Stimulated activated CD4-positive, alpha-beta T cell treated with anti-CD3 and anti-CD28 coated beads, TNF-alpha, amount 100 ng/mL, for 1 hour (primary cell): ENCODE measurements at places on chromosomes 4 and X.

- DNase-seq = no peak
Observed at GRCh38 chr4:150009533-150009932, 68.7 kb upstream of the DCLK2 start.

GRCh38 chrX:13774696-13775095 lies 40.1 kb downstream of the OFD1 start:
- DNase-seq = no peak

DNA sequence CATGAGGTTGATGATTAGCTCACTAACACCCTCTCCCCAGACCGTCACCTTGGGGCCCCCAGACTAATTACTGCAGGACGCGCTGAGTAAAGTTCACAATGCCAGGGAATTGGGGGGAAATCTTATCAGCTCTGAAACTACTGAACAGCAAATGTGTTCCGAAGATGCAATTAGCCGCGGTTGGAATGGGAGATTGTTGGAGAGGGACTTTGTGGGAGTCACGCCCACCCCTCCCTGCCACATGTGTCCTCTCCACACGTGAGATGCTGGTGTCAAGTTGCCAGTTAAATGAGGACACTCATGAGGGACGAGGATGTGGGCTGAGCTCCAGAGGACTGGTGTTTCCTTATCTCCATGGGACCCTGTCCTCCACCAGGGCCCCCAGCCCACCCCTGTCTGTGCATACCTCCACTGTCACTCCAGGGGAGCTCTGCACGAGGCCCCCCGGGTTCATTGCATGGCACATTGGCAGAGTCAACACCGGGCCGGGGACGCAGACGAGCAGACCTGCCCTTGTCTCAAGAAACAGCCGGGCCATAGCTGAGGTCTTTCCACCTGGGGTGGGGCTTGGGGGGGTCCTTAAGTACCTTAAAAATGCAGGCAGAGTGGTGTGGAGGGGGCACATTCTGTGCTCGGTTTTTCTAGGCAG lies 175.4 kb upstream of the PSAPL1 start:
- no peak for DNase-seq

- no peak for DNase-seq
Observed at GRCh38 chr4:150739591-150739990, 157.6 kb downstream of the MAB21L2 start.

DNA sequence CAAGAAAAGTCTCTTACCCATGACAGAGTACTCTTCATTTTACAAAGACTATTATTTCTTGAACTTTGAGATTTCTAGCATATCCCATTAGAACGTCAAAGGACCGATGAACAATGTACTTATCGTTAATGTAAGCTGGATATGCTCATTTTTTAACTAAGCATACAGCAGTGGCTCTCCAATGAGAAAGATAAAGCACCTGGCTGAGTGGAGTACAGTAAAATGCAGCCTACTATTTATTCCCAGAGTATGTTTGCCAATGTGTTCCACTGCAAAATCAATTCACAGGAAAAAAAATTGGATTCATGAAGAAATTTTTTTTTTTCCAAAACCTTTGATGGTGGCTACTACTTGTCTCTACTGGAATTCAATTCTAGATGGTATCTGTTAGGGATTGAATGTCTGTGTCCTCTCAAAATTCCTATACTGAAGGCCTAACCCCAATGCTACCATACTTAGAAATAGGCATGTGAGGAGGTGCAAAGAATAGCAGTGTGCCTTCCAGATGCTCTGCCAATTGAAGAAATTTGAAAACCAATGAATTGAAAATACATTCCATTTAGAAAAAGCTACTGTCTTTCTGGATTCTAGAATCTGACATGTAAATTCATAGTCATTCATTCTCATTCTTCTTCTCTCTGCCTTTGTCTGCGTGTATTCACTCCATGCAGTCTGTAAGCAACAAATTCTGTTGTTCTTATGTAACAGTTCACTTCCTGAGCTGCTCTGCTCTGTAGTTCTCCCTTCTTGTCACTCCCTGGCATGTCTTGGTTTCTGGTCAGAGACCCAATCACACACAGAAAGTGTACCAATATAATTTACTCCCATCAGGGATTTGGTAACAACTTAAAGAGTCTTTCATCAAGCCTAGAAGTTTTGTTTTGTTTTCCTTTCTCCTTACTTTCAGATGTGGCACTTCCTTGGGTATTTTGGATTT lies 61.4 kb downstream of the PAPSS1 start:
- no peak for DNase-seq

DNA sequence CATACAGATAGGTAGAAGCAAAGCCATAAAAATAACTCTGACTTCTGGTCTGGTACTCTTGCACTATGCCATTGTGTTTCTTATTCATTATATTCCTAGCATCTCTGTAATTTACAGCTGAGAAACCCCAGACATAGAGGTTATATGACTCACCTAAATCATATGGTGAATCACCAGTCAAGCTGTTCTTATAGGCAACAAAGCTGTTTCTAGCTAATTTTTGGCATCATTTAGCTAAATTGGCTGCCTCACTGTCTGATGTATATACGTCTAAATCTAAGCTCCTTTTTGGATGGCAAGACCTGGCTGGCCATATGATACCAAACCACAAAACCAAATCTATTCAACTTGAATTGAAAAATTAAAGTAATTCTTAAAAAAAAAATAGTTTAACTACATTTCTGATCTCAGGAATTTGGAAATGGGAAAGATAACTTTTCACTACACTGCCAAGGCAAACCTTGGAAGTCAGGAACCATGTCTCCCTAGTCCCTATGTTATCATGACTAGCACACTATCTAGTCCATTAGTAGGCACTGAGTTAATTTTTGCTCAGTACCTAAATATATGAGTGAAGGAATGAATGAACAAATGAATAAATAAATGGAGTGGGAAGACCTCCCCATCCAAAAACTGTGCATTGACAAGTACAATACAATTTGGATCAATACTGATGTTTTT lies 41.3 kb upstream of the STAG2 start:
- DNase-seq = no peak

DNA sequence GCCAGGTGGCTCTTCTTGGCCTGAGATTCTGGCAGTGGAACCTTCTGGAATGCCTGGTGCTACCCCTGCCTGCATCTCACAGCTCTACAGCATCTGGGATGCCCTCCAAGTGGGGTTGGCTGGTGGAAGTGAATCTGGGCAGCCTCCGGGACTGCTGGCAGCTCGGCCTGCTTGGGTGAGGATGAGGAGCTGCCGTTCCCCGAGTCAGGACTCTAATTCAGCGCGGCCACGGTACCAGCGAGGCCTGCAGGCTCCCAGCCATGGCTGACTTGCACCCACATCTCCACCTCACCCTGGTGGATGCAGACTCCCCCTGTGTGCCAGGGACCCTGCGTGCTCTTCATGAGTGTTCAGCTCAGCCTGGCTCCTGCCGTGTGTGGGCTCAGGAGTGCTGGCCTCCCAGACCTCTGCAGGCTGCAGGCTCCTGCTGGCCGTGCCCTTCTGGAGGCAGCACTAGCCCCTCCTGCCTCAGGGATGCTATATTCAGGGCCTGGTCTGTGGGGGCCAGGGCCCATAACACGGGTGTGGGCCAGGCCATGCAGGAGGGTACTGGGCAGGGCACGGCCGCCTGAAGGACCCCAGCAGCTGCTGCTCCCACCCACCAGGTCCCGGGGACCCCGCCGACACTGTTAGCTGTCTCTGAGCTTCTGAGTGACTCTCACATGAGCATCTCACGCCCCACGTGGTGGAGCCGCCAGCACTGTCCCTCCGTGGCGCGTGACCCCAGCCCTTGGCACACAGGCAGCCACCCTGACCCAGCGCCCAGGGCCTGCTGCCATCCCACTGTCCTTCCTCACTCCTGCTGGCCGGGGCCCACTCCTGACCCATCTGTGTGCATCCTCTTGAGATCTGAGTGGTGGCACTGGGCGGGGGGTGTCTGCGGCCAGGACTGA lies 10.6 kb downstream of the UVSSA start:
- no peak for DNase-seq

DNA sequence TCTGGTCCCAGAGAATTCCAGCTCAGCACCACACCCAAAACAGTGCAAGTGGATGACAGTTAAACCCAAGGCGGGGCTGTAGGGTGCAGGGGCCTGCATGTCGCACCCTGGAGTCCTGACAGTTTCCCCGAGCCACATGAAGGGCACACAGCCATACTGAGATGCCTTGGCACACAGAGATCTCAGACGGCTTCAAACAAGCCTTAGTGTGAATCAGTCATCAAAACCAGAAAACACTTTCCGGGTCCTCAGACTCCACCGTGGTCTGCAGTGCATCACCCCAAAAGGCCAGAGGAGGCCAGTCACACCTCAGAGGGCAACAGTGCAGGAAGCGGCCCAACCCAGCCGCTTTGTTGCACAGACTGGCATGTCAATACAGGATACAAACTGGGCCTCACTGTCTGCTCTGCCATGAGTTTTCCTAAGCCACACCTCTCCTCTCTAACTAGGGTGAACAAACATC lies 64.6 kb upstream of the ENPP6 start:
- DNase-seq = no peak

- no peak for DNase-seq
Observed at GRCh38 chrX:2697306-2697705, 6.2 kb downstream of the CD99 start.

- no peak for DNase-seq
Observed at GRCh38 chr4:51906167-51906958, 63.4 kb downstream of the DCUN1D4 start.

DNA sequence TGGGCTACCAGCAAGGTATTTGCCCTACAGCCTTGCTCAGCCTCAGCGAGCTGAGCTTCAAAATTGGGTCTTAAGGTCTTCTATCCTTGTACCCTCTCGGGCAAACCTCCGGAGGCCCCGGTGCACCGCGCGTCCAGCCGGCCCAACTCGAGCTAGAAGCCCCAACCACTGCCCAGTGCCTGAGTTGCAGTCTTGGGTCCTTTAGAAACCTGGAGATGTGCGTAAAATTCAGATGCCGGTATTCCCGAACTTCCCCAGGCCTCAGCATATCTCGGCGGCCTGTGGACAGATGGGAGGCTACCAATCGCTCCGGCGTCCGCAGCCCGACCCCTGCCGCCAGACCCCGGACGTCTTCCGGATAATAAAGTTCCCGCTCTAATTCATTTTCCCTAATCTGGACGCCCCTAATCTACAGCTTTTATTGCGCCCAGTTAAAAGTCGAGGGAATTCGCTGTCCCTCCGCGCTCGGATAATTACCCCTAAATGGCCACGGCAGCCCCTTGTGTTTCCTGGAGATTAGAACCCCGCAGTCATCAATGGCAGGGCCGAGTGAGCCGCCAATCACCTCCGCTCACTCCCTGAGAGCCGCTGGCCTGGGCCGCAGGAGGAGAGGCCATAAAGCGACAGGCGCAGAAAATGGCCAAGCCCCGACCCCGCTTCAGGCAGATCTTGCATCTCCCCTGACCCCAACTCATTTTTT lies 1.5 kb upstream of the MSX1 start:
- no peak for DNase-seq

- DNase-seq = no peak
Observed at GRCh38 chrX:136674270-136674985, 26.5 kb downstream of the CD40LG start.

GRCh38 chr4:159382856-159383561 lies 280.1 kb downstream of the RAPGEF2 start:
- no peak for DNase-seq

GRCh38 chr4:85717351-85717750 lies 242.4 kb downstream of the ARHGAP24 start:
- no peak for DNase-seq

DNA sequence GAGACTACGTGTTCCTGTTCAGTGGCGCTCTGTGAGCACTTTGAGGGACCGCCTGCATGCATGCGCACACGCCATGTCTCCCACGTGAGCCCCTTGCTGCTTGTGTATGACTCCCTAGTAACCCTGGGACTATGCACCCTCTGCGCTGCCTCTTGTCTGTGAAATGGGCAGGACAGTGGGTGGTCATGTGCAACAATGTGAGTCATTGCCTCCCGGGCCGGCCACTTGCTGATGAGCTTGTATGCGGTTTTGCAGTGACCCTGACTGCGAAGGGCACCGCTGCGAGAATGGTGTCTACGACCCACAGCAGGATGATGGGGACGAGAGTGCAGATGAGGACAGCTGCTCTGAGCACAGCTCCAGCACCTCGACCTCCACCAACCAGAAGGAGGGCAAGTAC lies 61.4 kb downstream of the TNIP2 start:
- no peak for DNase-seq

DNA sequence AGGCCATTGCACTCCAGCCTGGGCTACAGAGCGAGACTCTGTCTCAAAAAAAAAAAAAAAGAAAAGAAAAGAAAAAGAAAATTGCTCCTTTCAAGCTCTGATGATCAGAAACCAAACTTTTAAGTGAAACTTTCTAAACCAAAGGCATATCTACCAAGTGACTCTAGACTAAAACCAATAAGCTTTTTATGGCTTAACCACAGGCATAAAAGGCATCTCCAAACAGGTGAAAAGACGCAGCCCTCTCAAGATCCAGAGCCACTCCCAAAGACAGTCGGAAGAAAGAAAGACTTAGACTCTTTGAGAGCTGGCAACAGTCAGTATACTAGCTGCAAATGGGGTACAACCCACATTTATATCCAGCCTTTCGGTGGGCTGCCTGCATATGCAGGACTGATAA lies 117.1 kb upstream of the AP1S2 start:
- no peak for DNase-seq

DNA sequence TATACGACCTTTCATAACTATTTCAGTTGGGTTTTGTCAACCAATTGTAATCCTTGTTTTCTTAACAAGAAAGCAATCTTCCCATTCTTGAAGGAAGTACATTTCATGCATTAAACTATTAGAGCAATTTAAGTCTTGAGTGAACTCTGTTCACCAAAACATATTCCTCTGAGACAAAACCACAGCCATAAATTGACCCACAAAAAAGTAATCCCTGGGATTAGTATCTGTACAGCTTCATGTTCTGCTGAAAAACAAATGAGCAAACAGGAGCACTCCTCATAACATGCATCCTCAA lies 207.0 kb upstream of the PDE5A start:
- no peak for DNase-seq

DNA sequence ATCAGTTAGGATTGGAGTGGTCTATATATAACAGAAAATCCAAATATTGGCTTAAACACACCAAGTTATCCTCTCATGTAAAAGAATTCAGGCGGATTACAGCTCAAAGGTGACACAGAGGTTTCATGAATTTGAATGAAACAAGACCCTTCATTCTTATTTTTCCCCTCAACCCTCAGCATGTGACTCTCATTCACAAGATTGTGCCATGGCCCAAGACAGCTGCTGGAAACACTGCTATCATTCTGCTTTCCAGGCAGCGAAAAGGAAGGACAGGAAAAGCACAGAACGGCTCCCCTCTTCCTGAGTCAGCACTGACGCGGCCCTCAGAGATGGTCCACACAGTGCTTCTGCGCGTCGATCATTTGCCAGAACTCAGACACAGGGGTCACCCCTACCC lies 891.0 kb upstream of the FRG1 start:
- DNase-seq = no peak

GRCh38 chr4:147717878-147718277 lies 14.0 kb upstream of the ARHGAP10 start:
- DNase-seq = no peak

GRCh38 chrX:30283456-30284200 lies 25.6 kb downstream of the NR0B1 start:
- no peak for DNase-seq
